HCT116 (cell line): ENCODE measurements at places on chromosomes 1 and 21.
A peak's percentile ranks its signal among the peaks of the same experiment; 100 is the strongest.

DNA sequence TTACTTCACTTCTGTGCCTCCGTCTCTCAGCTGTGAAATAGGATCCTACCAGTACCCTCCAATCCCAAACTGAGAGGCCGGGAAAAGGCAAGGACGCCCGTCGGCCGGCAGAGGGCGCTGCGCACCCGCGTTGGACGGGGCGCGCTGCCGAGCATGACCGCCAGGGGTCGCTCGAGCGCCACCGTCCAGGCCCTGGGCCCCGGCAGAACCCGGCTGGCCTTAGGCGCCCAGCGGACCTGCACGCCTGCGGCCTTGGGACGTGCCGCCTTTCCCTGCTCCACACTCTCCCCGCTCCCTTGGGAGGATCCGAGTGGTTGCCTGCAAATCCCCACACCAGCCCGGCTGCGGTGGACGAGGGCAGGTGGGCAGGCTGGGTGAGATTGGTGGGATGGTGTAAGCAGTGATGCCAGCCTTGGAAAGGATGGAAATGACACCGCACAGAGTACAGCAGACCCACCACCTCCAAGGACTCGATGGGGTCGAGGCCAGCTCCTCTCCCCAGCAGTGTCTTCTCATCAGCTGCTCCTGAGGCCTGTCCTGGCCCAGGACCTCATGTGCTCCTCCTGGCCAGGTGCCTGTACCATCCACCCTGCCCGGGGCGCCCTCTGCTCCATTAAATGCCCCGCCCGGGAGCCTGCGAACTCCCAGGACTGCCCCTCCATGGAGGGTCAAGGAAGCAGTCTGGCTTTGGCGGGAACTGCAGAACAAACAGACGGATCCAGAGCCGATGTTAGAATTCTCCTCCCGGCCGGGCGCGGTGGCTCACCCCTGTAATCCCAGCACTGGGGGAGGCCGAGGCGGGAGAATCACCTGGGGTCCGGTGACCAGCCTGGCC is 47.4 kb upstream of the LBR start:
- no peak overlapping the region; the same call in 1 of the 2 replicates for H3K27ac ChIP-seq
- DNase-seq, result peak; percentile 40
- H3K36me3 ChIP-seq, result no peaks in the 10 kb centered on the region
- no peaks in the 10 kb centered on the region for H3K27me3 ChIP-seq
- no peak overlapping the region for H3K4me3 ChIP-seq
- peaks cover 3% of the 10 kb centered on the region; the same call in 1 of the 2 replicates for H3K4me1 ChIP-seq

GRCh38 chr1:212242288-212242984 is 42.8 kb upstream of the PPP2R5A start:
- H3K27ac ChIP-seq, result no peak overlapping the region
- DNase-seq, result no peak
- no peaks in the 10 kb centered on the region for H3K27me3 ChIP-seq

GRCh38 chr1:32933742-32934322 is 30.8 kb downstream of the RNF19B start:
- H3K4me1 ChIP-seq, result peaks cover 12% of the 10 kb centered on the region; the same call in 1 of the 2 replicates
- H3K4me3 ChIP-seq, result no peak overlapping the region
- peak overlapping the region; percentile 16 for H3K27ac ChIP-seq
- H3K36me3 ChIP-seq, result peaks cover 9% of the 10 kb centered on the region; the same call in 1 of the 2 replicates
- DNase-seq, result no peak
- H3K27me3 ChIP-seq, result no peaks in the 10 kb centered on the region

- no peak overlapping the region for H3K27ac ChIP-seq
- no peaks in the 10 kb centered on the region for H3K36me3 ChIP-seq
- DNase-seq, result no peak
- no peak overlapping the region for H3K4me3 ChIP-seq
- no peaks in the 10 kb centered on the region for H3K4me1 ChIP-seq
Observed at GRCh38 chr1:200228486-200228885, 181.3 kb downstream of the ZNF281 start.

GRCh38 chr1:93969371-93969770 is 60.1 kb upstream of the GCLM start:
- DNase-seq, result no peak
- H3K36me3 ChIP-seq, result no peaks in the 10 kb centered on the region
- H3K4me1 ChIP-seq, result no peaks in the 10 kb centered on the region
- no peak overlapping the region for H3K27ac ChIP-seq
